GM06990 (cell line): ENCODE measurements at places on chromosomes 1 and 21.

GRCh38 chr1:53116933-53117600 is 25.4 kb downstream of the SLC1A7 start:
- no peak for DNase-seq

DNA sequence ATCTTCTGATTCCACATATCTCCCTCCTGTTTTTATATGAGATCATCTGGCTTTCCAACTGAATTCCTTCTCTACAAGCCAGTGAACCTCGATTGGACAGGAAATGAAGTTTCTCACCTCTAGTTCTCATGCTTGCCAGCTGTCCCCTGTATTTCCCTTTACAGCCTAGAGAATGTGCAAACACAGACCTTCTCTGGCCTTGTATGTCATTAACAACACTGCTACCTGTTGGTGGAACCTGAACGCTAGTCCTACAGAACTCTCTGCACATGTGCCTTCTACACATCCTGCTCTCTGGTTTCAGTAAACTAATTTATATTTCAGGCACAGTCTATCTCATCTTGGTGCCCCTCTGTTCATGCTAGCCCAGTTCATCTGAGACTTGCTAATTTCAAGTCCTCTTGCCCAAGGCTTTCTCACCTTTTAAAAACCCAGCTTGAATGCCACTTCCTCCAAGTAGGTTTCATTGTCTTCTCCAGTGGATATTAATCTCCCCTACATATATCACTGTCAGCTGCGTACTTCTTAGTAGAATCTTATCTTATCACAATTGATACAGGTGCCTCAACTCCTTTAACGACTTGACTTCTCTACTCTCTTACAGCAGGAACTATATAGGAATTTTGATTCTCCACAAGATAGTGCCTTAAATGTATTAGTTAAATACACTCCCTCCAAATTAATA is 549.9 kb downstream of the PLPP3 start:
- DNase-seq, result peak; percentile 15

GRCh38 chr1:183188240-183188639 is 2.2 kb downstream of the LAMC2 start:
- DNase-seq, result no peak

DNA sequence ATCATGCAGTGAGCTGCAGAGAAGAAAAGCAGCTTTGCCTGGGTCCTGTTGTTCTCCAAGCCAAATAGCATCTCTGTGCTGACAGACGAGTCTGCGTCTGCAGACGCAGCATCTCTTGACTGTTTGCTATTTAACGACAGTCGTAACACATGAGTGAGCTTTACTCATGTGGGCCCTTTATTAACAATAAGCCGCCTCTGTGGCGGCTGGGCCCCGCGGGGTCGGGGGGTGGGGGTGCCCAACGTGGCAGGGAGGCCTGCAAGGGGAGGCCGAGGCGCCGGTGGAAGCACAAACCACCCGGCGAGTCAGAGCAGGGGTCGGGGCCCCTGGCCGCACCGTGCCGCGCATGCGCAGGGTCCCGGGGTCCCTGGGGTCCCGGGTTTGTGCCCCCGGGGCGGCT is 435.1 kb downstream of the KIF26B start:
- no peak for DNase-seq

- DNase-seq, result no peak
Measured at GRCh38 chr1:32151319-32151787, 28.1 kb upstream of the TXLNA start.

- DNase-seq, result no peak
Measured at GRCh38 chr1:198491596-198491995, 48.9 kb downstream of the ATP6V1G3 start.

- no peak for DNase-seq
Measured at GRCh38 chr1:197234581-197234980, 33.5 kb upstream of the CRB1 start.

DNA sequence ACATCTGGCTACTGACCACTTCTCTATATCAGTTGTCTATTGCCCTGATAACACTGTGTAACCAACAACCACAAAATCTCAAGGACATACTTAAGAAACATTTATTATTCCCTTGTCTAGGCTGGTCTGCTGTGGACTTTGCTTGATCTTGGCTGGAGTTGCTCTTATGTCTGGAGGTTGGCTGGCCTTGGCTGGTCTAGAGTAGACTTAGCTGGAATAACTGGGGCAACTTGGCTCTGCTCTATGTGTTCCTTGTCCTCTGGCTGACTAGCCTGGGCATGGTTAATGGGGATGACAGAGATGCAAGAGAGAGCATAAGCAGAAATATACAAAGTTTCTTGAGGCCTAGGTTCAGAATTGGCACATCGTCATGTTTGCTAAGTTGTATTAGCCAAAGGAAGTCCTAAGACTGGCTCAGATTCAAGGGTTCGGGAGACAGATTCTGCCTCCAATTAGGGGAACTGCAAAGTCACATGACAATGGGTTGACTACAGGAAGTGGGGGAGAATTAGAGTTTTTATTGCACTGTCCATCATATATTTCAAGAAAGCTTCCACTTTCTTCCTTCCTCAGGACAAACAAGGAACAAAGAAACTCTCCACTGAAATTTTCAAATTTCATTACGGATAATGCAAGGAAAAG is 61.4 kb upstream of the HMCN1 start:
- DNase-seq, result no peak

- no peak for DNase-seq
Measured at GRCh38 chr1:23567996-23568607, 8.8 kb upstream of the ID3 start.

GRCh38 chr1:221839782-221840395 is 98.0 kb upstream of the DUSP10 start:
- DNase-seq, result peak; percentile 65

DNA sequence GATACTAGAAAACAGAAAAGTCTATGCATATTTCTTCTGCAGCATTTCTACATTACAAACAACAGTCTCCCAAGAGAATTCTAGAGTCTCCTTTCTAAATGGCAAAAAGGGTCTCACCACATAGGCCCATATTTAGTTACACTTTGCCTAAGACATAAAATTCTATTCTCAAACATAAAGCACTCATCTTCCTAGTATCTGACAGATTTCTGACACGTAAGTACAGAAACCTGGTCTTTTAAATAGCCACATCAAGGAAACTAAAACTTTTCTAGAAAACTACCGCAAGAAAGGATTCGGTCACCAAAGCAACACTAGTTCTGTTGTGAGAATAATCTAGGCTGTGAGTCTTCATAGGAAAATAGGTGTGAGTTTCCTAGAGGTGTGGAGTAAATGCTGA is 33.6 kb upstream of the CTSK start:
- DNase-seq, result no peak

DNA sequence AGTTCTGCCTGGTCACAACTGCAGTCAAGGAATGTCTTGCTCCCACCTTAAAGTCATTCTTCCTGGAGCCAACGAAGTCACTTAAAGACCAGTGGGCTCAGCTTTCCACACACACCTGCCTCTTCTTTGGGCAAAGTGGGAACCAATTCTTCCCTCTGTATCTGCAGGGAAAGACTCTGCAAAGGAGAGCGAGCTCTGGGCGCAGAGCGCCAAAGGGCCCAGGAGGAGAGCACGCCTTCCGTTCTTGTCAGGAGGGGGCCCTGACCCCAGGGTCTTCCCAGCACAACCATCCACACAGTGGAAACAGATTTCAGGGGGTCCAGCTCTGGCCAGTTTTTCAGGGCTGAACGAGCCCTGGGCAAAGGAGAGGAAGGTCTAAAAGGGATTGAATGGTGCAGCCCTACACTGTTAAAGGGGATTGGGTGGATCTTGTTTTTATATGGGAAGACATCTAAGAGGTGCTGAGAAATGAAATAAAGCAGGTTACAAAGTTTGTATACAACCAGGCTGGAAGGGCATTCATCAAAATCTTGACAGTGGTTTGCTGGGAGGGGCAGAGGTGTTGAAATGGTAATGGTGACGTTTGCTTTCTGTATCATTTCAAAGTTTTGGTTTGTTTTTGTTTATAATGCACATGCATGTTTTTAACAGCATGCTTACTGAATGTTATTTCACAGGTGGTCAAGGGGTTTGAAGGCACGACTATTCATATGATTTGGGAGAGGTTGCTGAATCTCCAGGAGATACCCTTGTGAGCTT is 6.8 kb upstream of the OLIG2 start:
- DNase-seq, result no peak

GRCh38 chr21:38439426-38439825 is 58.9 kb downstream of the ERG start:
- DNase-seq, result no peak

DNA sequence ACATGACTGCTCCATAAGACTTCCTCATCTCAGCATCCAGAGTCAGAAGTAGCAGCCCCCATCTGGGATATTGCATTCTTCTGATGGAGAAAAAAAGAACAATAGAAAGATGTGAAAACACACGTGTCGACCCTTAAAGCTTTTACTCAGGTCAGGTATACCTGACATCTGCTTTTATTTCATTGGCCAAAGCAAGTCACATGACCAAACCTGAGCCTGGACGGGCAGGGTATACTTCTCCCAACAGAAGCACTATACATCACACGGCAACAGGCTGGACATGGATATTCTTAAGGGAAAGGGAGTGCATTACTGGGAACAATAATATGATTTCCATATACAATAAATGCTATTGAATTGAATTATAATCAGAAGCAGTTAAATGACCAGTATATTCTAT is 243.3 kb downstream of the LMO4 start:
- no peak for DNase-seq

- no peak for DNase-seq
Measured at GRCh38 chr1:160308451-160309184, 23.7 kb upstream of the PEX19 start.

DNA sequence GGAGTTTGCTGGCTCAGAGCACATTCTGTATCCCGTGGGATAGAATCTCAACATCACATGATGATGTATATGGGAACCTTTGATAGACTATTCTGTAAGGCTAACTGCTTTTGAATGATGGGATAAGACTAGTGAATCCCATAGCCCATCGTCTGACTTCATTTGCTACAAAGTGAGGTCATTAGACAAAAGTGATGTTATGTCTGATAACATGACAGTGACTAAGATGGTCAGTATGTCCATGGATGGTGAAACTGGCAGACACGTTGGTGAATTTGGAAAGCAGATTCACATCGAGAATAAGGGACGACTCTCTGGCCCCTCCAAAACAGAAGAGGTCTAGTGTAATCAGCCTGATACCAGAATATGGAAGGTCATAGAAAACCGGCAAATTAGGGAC is 108.4 kb downstream of the HHAT start:
- DNase-seq, result no peak

DNA sequence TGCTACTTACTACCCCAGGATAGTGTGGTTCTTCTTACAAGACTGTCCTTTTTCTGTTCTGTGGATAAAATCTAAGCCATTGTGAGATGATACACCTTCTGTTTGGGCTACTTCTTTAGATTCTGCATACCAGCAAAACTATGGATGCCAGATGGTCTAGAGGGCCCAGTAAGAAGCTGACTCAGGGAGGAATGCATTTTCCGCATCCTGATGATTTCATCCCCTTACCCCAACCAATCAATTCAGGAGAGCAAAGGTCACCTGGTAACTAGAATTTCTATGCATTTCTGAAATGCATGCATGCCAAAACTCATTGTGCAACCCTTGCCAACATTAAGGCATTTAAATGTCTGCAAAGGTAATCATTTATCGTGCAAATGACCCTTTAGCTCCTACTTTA is 285.7 kb upstream of the ZP4 start:
- no peak for DNase-seq

GRCh38 chr1:88029899-88030298 is 654.2 kb upstream of the PKN2 start:
- no peak for DNase-seq

- no peak for DNase-seq
Measured at GRCh38 chr1:95957748-95958147, 723.7 kb downstream of the RWDD3 start.

DNA sequence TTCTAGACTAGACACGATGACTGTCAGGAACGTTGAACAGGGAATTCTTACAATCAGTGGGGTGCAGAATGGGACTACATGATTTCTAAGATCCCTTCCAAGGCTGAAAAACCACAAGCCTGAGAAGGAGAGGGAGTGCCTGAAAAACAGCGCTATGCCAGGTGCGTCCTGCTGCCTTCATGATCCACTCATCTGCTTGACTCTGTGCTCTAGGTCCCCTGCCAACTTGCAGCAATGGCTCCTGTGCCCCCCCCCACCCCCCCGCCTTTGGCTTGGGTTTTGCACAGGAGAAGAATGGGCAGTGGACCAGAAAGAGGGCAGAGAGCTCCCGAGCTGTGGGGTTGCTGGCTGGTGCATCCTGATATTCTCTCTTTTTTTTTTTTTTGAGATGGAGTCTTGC is 5.9 kb downstream of the SLC2A7 start:
- DNase-seq, result no peak

DNA sequence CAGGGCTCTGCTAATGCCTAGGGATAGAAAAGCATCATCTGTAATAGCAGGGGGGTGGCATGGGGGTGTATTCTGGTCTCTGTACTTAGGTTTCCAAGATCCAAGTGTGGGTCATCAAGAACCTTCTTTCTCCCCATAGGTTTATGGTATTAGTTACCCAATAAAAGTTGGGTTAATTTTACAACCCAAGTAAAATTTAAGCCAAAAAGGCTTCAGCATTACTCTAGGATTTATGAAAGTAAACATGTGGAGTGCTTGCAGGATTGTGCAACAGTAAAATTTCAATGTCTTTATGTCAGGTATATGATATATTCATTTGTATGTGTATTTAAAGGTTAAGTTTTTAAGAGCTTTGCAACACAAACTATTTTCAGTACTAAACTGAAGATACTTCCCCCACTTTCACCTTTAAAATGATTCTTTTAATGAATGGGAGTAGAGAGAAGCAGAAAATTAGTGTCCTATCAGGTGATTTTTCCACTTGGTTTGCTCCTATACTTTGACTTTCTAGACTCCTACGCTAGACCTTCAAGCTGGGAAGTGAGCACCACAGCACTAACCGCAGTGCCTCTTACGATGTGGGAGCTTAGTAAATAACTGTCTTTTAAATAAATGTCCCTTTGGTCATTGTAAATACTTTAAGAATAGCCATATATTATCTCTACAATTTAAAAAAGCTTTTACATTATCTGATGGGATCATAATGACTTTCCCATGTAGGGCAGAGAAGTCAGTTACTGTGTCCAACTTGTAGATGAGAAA is 67.8 kb upstream of the UBE2U start:
- no peak for DNase-seq

DNA sequence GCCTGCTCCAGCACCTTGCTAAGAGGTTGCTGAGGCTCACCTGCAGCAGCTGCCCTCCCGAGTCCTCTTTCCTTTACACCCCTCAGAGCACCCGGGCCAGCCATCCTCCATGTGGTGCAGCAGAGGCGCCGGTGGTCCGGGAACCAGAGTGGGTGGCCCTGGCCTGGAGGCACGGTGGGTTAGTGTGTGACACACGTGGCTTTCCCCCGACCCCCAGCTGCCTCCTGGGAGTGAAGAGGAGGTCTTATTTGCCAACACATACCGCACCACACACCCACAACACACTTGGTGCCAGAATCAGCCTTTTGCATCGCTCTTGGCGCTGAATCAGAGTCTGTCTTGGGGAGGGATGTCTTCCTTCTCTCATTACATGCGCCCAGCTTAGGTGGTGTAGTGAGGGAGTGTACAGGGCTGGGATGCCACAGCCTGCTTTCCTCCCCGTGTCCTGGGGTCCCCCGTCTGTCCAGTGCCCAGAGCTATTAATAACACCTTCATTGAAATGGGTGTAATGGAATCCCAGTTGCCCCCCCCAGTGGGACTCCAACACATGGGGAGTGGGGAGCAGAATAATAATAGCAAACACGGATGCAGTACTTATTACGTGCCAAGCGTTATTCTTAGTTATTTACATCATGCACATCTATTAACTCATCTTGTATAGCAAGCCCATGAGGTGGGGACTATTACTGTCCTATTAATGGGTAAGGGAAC is 38.2 kb downstream of the MAPKAPK2 start:
- DNase-seq, result no peak
